ENCODE measurements at places on chromosomes 3 and 15.

- H3K27me3 ChIP-seq, result no peaks in the 10 kb centered on the region
- H3K36me3 ChIP-seq, result no peaks in the 10 kb centered on the region
- DNase-seq, result no peak
- peaks cover 13% of the 10 kb centered on the region for H3K4me1 ChIP-seq
- H3K27ac ChIP-seq, result peak overlapping the region; percentile 99
Observed at GRCh38 chr15:41115161-41115651, 874 bp downstream of the INO80 start.

GRCh38 chr3:11254876-11255275 is 17.3 kb upstream of the ATG7 start:
- no peak for DNase-seq
- H3K36me3 ChIP-seq, result no peaks in the 10 kb centered on the region
- H3K27ac ChIP-seq, result no peak overlapping the region
- H3K4me3 ChIP-seq, result no peak overlapping the region

GRCh38 chr3:31550452-31551251 is 17.9 kb downstream of the STT3B start:
- no peak for DNase-seq
- no peaks in the 10 kb centered on the region for H3K36me3 ChIP-seq
- H3K27me3 ChIP-seq, result no peaks in the 10 kb centered on the region
- H3K27ac ChIP-seq, result no peak overlapping the region

- peak; percentile 62 for DNase-seq
- H3K4me1 ChIP-seq, result peaks cover 42% of the 10 kb centered on the region
- no peak overlapping the region for H3K4me3 ChIP-seq
- no peak overlapping the region for H3K27ac ChIP-seq
- H3K27me3 ChIP-seq, result no peaks in the 10 kb centered on the region
- H3K36me3 ChIP-seq, result no peaks in the 10 kb centered on the region
Observed at GRCh38 chr3:124557433-124558232, 172.6 kb upstream of the UMPS start.

DNA sequence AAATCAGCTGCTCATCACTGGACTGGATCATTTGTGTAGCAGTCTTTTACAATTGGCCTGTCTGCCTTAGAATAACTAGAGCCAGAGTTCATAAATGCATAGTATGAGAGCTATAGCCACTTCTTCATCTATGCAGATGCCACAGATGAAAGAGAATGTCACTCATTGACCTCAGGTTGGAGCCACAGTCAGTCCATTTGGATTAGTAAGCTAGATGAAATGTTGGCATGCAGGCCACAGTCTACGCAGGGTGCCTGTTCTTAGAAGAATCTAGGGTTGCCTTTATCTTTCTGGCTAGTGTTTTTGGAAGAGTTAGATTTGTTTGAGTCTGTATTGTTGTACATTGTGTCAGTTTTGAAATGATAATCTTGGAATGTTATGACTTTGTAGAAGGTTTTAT is 25.4 kb upstream of the EDEM1 start:
- peak; percentile 88 for DNase-seq
- no peaks in the 10 kb centered on the region for H3K27me3 ChIP-seq
- no peak overlapping the region for H3K4me3 ChIP-seq
- peak overlapping the region; percentile 63 for H3K27ac ChIP-seq
- H3K36me3 ChIP-seq, result no peaks in the 10 kb centered on the region

DNA sequence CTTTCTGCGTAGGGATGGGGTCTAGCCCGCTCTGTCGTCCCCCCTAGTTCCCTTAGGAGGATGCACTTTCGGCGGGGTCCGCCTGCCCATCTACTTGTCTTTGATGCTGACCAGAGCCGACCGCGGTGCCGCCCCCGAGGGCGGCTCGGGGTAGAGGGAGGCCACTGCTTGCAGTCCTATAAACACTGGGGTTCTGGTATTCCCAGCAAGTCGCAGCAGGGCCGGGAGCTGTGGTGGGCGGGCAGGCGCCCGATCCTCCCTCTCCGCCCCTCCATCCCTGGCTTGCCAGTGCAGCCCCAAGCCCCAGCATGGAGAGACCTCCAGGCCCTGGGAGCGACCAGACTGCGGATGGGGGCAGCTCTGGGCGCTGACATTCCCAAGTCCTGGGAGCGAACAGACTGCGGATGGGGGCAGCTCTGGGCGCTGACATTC is 830 bp downstream of the SEMA4B start:
- DNase-seq, result no peak
- peak overlapping the region; percentile 79 for H3K4me3 ChIP-seq
- H3K27ac ChIP-seq, result no peak overlapping the region
- H3K36me3 ChIP-seq, result no peaks in the 10 kb centered on the region
- no peaks in the 10 kb centered on the region for H3K27me3 ChIP-seq

- H3K4me3 ChIP-seq, result peak overlapping the region; percentile 93
- no peaks in the 10 kb centered on the region for H3K27me3 ChIP-seq
- H3K27ac ChIP-seq, result peak overlapping the region; percentile 96
- H3K4me1 ChIP-seq, result peaks cover 8% of the 10 kb centered on the region
- DNase-seq, result no peak
- no peaks in the 10 kb centered on the region for H3K36me3 ChIP-seq
Observed at GRCh38 chr3:125594125-125594524, 1.2 kb downstream of the OSBPL11 start.

DNA sequence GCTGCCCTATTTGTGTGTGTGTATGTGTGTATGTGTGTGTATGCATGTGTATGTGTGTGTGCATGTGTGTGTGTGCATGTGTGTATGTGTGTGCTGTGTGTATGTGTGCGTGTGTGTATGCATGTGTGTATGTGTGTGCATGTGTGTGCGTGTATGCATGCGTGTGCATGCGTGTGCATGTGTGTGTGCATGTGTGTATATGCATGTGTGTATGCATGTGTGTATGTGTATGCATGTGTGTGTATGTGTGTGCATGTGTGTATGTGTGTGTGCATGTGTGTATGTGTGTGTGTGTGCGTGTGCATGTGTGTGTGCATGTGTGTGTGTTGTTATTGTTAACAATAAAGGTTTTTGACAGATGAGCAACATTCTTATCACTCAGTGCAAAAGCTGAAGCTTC is 110.8 kb upstream of the HES1 start:
- no peak overlapping the region for H3K4me3 ChIP-seq
- no peak for DNase-seq
- peaks cover 3% of the 10 kb centered on the region for H3K4me1 ChIP-seq
- no peaks in the 10 kb centered on the region for H3K27me3 ChIP-seq
- no peak overlapping the region for H3K27ac ChIP-seq

DNA sequence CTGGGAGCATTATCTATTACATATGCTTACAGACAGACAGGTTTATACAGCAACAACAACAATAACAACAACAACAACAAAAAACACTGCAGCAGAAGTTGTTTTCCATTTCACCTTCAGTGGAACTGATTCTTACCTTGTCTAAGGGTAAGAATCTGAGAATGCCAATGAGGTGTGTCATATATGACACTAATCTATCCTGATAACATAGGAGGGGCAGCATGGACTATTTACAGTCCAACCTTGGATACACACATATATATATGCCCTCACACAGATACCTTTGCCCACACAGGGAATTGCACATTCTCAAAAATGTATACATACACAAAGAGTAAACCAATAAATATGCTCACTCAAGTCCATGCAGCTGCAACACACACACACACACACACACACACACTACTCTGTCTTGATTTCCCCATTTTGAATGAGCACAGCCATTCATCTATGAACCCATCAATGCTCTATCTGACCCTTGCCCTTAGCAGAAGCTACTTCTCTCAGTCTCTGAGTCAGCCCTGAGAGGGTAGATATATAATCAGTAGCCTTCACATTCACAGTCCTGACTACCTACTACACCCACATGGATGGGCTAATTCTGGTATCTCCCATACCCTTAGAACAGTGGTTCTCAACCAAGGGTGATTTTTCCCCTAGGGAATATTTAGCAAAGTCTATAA is 9.7 kb upstream of the TRANK1 start:
- H3K36me3 ChIP-seq, result no peaks in the 10 kb centered on the region
- H3K4me3 ChIP-seq, result no peak overlapping the region
- H3K27me3 ChIP-seq, result no peaks in the 10 kb centered on the region
- no peak for DNase-seq
- H3K4me1 ChIP-seq, result no peaks in the 10 kb centered on the region

DNA sequence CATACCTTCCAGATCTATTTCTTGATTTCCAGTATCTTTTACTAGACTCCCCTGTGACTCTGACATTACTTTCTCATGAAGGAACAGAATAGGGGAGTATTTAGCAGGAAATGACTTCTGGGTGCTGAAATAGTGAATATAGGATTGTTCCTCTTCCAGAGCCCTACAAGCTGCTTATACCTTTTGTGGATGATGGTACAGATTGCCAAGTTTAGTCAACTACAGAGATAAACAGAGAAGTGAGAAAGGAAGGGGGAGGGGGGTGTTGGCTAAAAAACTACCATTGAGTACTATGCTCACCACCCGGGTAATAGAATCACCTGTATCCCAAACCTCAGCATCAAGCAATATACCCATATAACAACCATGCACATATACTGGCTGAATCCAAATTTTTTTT is 298.3 kb upstream of the GPR149 start:
- DNase-seq, result no peak
- no peaks in the 10 kb centered on the region for H3K36me3 ChIP-seq
- no peak overlapping the region for H3K4me3 ChIP-seq
- no peaks in the 10 kb centered on the region for H3K4me1 ChIP-seq
- no peaks in the 10 kb centered on the region for H3K27me3 ChIP-seq

GRCh38 chr3:129015388-129016105 is 14.4 kb downstream of the EFCC1 start:
- H3K4me3 ChIP-seq, result no peak overlapping the region
- DNase-seq, result no peak
- no peaks in the 10 kb centered on the region for H3K36me3 ChIP-seq
- H3K27me3 ChIP-seq, result no peaks in the 10 kb centered on the region
- H3K27ac ChIP-seq, result no peak overlapping the region

GRCh38 chr15:38084289-38084688 is 149.8 kb downstream of the TMCO5A start:
- H3K36me3 ChIP-seq, result no peaks in the 10 kb centered on the region
- no peak overlapping the region for H3K27ac ChIP-seq
- DNase-seq, result no peak
- peaks cover 21% of the 10 kb centered on the region for H3K4me1 ChIP-seq
- no peak overlapping the region for H3K4me3 ChIP-seq

DNA sequence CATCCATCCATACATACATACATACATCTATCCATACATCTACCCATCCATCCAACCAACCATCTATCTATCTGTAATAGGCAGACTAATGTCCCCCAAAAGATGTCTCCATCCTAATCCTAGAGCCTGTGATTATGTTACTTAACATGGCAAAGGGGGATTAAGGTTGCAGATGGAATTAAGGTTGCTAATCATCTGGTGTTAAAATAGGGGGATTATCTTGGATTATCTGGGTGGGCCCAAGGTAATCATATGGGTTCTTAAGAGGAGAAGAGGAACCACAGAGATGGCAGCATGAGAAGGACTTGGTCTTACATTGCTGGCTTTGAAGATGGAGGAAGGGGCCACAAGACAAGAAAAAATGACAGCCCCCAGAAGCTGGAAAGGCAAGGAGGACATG is 14.7 kb upstream of the RPL29 start:
- no peaks in the 10 kb centered on the region for H3K36me3 ChIP-seq
- H3K4me1 ChIP-seq, result peaks cover 25% of the 10 kb centered on the region
- DNase-seq, result no peak
- no peak overlapping the region for H3K27ac ChIP-seq
- H3K27me3 ChIP-seq, result no peaks in the 10 kb centered on the region

- no peak overlapping the region for H3K4me3 ChIP-seq
- no peak overlapping the region for H3K27ac ChIP-seq
- no peak for DNase-seq
- H3K4me1 ChIP-seq, result no peaks in the 10 kb centered on the region
Observed at GRCh38 chr3:150105886-150106612, 135.4 kb upstream of the PFN2 start.

DNA sequence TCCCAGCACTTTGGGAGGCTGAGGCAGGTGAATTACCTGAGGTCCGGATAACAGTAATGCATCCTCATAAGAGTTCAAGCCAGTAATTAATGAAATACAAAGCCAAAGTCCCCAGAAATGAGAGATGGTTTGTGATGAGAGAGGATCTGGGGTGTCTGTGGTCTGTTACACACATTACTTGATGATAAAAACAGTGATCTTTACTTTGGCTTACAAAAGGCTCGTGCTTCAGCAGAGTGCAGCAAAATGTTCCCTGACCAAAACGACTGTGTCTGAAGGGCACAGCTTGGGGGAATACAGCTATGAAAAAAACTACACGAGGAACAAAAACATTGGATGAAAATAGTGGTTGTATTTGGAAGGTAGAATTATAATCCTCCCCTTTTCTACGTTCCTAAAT is 40.9 kb downstream of the CRTC3 start:
- H3K36me3 ChIP-seq, result no peaks in the 10 kb centered on the region
- no peak overlapping the region for H3K4me3 ChIP-seq
- H3K27ac ChIP-seq, result peak overlapping the region; percentile 1
- DNase-seq, result no peak

DNA sequence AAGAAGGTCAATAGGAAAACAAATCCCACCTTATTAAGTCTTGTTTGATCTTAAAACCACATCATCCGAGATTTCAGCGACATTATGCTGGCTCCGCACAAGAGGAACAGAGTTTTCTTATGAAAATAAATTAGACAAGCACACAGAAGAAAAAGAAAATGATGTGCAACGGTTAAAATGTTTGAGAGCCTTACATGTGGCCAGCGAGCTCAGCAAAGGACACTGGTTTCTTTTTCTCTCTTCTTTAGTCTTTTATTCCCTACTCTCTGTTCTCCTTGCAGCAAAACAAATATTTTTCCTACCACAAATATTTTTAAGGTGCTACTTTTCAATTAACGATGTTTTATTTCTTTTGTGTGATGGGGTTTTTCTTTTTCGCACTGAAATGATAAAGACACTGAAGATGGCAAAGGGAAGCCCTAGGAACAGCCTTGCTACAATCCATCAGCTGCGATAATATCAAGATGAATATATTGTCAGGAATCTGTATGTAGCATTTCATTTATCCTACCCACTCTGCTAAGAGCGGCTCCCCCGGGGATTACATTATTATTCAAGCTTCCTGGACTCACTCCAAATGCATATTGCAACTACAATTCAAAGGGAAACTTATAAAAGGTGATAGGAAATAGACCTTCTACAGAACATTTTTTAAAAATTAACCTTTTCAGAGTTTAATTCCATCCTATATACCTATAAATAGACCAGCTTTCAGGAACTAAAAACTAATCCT is 72.9 kb downstream of the ANXA2 start:
- DNase-seq, result no peak
- no peak overlapping the region for H3K4me3 ChIP-seq
- no peaks in the 10 kb centered on the region for H3K27me3 ChIP-seq
- no peak overlapping the region for H3K27ac ChIP-seq
- H3K4me1 ChIP-seq, result no peaks in the 10 kb centered on the region

DNA sequence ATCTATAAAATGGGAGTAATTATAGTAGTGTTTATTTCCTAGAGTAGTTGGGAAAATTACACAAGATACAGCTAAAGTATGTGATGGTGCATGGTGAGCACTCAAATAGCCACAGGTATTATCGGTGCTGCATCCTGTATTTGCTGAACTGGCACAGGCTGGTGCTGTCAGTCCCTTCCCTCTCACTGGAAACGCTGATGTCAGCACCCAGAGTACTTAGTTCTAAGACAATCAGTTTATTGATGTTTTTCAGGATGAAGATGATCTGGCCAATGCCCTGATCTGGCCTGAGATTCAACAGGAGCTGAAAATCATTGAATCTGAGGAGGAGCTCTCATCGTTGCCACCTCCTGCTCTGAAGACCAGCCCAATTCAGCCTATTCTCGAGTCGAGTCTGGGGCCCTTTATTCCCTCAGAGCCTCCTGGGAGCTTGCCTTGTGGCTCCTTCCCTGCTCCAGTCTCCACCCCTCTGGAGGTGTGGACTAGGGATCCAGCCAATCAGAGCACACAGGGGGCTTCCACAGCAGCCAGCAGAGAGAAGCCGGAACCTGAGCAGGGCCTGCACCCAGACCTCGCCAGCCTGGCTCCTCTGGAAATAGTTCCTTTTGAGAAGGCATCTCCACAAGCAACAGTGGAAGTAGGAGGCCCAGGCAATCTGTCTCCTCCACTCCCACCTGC is 49.7 kb downstream of the TMEM39A start:
- no peak overlapping the region for H3K4me3 ChIP-seq
- H3K4me1 ChIP-seq, result no peaks in the 10 kb centered on the region
- H3K27me3 ChIP-seq, result no peaks in the 10 kb centered on the region
- H3K27ac ChIP-seq, result no peak overlapping the region

Measured in testis (tissue), 5 donors.